D721Med (cell line): ENCODE measurements at places on chromosomes 2 and 18.

DNA sequence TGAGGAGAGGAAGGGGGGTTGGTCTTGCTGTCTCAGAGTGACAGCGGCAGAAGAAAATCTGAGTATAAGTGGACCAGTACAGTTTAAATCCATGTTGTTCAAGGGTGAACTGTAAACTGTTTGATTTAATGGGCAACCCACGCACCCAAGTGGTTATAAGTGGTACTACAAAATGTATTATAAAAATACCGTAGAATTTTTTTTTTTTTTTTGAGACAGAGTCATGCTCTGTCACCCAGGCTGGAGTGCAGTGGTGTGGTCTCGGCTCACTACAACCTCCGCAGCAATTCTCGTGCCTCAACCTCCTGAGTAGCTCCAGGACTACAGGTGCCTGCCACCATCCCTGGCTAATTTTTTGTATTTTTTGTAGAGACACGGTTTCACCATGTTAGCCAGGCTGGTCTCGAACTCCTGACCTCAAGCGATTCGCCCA lies 2.1 kb upstream of the CHCHD5 start:
- DNase-seq, result no peak

DNA sequence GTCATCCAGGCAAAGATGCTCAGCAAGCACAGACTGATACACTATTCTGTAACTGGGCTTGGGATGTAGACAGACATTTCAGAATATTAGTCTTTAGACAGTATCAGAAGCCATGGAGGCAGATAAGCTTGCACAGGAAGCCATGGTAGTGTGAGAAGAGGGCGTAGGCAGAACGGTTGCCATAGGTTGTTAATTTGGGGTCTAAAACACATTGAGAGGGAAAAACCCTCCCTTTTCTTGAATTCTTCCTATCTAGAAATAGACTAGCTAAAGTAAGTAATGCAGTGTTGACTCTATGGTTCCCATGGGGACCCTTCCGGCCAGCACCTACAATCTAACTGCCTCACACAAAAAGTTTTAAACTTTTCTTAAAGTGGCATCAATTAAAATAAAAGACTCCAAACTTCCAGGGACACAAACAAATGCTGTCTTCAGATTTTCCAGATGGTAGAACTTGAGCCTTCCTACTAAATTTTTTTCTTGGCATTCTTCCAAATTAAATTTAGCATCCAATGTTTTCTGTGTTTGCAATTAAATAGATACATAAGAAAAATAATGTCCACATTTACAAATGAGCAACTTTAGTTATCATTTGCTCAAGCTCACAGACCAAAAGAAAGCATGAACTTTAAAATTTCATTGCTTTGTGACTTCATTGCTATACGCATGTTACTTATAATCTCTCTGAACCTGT lies 1.9 kb downstream of the PRKRA start:
- DNase-seq, result no peak

GRCh38 chr2:177260379-177260778 lies 4.1 kb downstream of the NFE2L2 start:
- no peak for DNase-seq

GRCh38 chr2:20145497-20146193 lies 79.3 kb downstream of the SDC1 start:
- DNase-seq, result no peak
